ENCODE measurements at places on chromosomes 12 and 14.

DNA sequence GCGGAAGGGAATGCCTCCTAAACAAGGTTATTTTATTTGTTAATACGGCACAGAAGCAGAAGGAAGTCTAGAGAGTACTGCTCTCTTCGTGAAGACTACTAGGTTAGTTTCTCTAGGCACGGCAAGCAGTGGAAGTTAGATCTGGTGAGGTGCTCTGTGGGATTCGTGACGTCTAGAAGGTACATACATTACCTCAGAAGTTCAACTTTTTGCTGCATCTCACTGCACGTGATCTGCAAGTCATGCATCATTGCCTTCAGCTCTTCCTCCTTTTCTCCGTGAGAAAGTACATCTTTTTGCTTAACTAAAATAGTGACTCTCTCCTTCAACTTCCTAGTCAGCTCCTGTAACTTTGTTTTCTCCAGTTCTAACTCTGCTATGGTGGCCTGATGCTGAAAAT lies 74.7 kb downstream of the NIN start:
- DNase-seq, result no peak

DNA sequence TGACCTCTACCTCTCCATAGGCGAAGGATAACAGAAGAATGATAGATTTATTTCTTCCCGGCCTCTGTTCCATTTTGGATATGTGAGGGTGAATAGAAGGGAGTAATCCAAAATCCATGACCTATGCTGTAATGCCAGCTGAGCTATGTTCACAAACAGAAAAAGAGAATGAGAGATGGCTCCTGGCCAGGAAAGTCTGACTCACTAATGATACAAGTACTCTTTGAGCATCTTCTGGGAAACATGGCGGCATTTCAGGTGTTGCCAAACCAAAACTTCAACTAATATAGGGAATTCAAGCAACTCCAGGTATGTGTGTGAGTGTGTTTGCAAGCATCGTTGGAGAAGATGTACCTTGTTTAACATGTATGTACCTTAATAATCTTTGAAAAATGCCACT lies 55.1 kb downstream of the MED13L start:
- DNase-seq, result no peak

DNA sequence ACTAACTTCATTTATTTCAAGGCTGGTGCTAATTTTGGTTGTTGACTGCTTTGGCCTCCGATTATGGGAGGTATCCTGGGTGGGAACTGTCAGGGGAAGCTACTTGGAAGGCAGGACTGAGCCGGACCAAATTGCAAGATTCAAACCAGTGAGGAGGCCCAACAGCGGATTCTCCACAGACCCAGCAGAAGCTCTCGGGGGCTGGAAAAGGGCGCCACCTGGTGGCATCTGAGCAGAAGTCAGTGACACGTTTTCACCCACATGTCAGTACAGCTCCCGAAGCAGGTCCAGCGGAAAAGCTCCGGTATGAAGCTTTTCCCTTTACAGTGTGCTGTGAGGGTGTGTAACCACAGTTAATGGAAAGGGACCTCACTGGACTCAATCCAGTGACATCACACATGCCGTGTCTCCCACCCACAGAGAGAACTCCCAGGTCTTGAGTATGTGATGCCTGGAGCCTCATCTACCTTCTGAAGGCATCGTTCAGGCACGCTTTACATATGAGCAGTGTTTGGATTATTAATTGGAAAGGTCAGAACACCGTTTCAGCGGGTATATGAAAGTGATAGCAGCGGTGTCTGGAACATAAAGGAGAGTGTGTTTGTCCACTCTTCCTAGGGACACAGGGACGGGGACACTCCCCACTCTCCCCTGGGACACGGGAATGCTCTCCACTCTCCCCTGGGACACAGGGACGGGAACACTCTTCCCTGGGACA lies 3.6 kb upstream of the P2RX2 start:
- DNase-seq, result peak; percentile 81

DNA sequence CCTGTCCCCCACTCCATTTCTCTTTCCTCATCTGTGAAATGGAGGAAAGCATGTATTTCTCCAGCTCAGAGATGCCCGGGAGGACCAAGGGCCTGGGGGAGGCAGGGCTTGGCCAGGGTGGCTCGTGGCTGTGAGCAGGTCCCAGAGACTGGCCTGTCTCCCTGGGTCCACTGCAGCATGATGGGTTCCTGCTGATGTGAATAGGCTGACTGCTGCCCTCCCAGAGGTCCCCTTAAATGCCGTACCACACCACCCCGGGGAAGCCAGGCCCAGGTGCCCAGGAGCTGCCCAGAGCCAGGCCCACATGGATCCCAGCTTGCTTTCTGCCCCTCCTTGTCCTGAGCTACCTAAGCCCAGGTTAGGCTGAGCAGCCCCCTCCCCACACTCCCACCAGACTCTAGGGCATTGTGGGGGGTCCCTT lies 158.2 kb upstream of the C14orf180 start:
- no peak for DNase-seq

GRCh38 chr12:666766-667308 lies 3.6 kb upstream of the NINJ2 start:
- DNase-seq, result no peak

DNA sequence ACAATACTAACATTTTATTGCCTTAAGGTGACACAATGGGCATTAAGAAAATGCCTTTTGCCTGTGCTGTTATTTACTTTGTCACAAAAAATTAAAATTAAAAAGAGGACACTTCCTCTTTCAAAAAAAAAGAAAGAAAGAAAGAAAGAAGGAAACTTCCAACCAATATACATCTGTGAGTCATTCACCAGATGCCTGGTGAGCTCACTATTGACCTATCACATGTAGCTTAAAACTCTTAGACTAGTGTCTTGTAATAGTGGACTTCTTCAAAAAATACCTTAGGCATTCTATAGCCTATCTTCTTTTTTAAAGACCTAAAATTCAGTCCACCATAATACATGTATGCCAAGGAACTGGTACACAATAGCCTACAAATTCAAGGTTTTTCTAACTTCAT lies 4.9 kb upstream of the SOX5 start:
- no peak for DNase-seq

- no peak for DNase-seq
Observed at GRCh38 chr14:49957089-49957852, 64.4 kb downstream of the ARF6 start.

DNA sequence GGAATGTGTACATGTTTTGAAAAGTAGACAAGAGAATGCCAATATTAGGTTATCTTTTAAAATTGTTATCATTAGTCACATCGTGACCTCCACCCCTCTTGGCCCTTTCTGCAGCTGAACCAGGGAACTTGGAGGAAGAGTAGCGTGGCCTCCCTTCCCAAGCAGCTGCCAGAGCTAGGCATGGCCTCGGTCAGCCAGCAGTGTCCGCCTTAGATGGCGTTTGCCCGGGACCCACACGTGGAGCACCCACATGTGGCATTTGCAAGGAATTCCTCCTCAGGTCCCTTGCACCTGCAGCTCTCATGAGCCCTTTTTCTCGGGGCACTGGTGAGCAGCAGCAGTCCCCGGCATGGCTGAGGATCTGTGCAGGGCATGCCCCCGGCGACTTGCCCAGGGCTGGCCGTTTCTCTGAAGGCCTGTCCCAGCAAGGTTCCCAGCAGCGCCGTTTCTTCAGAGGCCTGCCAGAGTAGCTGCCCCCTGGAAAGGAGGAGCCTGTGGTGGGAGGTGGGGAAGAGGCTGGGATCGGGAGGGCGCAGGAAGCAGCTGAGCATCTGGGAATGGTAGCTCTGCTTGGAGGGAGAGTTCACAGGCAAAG lies 10.8 kb downstream of the JDP2 start:
- no peak for DNase-seq

- DNase-seq, result peak; percentile 68
Observed at GRCh38 chr12:29552324-29552927, 54.9 kb upstream of the OVCH1 start.

GRCh38 chr14:55426891-55427290 lies 13.5 kb downstream of the TBPL2 start:
- DNase-seq, result no peak

- DNase-seq, result no peak
Observed at GRCh38 chr14:36068777-36069534, 107.6 kb downstream of the PTCSC3 start.

DNA sequence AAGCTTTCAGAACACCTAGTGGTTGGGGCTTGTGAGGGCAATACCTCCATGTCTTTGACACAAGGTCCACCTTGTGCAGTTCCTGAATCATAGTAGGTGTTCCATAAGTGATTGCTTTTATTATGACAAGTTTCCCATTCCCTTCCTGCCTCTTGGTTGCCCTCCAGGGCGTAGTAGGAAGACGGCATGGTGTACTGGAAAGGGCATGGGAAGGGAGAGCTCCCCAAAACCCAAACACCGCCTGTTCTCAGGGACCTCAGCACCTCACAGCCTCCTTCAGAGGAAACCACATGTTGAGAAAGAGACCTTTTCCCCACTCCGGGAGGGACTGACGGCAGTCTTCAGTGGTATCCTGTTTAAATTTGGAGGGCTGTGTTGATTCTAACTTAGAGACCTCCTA lies 21.1 kb downstream of the EVL start:
- no peak for DNase-seq

- peak; percentile 61 for DNase-seq
Observed at GRCh38 chr12:56257491-56258067, 605 bp downstream of the ANKRD52 start.

GRCh38 chr12:128524439-128524838 lies 257.5 kb downstream of the TMEM132C start:
- DNase-seq, result no peak

DNA sequence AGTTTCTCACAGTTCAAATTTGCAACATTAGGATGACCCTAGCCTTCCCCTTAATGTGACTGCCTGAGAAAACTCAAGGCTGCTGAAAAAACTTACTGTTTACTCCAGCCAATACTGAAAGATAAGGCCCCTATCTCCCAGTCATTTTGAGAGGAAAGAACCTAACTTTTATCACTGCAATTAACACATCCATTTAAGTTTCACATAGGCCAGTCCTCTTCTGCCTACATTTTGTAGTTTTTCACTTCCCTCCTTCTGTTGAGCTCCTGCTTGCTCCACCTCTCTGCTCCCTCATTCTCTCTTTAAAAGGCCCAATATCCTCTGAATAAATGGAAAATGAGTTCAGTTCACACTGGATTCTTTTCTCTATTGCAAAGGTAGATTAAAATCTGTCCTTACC lies 1996.2 kb upstream of the FLRT2 start:
- DNase-seq, result no peak

GRCh38 chr14:42277840-42278239 lies 671.2 kb downstream of the LRFN5 start:
- DNase-seq, result no peak

DNA sequence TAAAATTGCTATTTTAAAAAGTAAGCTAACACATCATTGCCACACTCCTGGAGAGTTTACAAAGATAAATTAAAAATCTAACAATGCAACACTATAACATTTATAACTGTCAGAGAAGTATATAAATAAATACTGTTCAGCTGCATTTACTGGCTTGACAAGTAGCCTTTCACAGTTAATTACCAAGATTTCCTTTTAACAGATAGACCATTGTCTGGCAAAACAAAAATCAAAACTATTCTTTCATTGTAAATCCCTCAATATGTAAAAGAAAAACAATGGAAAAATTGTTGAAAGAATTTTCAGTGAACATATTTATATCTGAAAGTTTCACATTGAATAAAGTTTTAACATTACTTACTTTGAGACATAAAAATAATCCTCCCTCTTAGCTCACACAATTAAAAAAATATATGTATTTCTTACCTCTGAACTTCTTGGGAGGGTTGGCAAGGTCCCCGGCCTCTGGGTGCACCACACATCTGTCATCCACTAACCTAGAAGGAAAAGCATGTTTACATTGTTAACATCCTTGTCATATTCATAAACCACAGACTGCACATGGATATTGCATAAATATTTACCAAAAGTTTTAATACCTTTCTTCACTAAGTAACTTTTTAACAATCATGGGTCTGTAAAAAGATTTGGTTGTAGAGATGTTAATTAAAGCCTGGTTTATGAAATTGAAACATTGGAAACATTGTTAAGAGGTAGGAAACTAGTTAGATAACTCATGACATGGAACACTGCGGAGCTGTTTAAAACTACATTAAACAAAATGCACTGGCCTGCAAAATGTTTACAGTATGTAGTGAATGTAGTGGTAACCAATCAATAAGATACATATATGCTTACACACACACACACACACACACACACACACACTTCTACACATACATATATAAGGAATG lies 43.0 kb downstream of the ITPR2 start:
- no peak for DNase-seq

DNA sequence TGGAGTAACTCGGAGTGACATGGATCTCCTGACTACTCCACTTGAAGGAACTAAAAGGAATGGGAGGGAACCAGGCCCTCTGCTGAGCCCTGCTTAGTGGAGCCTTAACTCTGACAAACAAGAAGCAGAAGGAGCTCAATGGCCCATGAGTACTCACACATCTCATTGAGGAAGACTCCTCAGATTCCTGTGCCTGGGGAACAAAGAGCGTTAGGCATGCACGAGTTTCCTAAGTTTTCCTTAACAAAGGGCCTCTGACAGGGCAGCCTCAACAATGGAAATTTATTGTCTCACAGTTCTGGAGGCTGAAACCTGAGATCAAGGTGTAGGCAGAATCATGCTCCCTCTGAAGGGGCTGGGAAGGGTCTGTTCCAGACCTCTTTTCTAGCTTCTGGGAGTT lies 185.7 kb upstream of the NTF3 start:
- no peak for DNase-seq

DNA sequence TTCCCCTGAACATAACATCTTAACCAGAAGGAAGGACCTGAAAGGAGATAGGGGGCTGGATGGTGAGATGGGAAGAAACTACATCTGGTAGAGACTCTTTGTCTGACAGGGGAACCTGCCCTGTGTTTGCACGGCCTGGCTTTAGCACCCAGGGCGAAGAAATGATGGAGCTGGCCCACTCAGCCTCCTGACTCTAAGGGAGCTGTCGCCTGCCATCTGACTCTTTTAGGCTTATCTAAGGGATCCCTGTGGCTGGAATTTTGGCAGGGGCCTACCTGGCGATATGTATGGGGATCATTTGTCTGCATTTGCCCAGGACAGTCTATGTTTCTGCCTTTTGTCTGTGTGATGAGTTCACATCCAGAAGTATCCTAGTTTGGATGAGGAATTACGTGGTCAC lies 15.6 kb upstream of the CACNA2D4 start:
- no peak for DNase-seq

- DNase-seq, result no peak
Observed at GRCh38 chr12:62722971-62723680, 211.8 kb downstream of the PPM1H start.

DNA sequence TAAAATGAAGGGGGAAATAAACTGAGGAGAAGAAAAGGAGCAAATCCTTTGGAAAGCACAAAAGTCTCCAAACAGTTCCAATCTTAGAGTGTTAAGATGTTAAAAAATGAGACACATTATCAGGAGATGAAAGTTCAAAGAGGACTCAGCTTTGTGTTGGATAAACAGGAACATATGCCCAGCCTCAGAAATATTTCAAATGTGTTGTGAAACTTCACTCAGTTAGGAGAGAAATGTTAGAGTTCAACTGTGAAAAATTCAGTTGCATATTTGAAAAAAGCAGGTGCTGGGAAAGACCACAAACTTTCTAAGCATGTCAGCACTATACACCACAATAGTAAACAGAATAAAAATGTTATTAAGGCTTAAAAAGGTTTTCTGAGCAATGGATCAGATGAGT lies 136.8 kb upstream of the PRKD1 start:
- DNase-seq, result no peak

GRCh38 chr12:30936036-30936435 lies 9.5 kb downstream of the TSPAN11 start:
- DNase-seq, result no peak

Measured in Caco-2 (cell line).